ENCODE measurements at places on chromosomes 7 and 10.

DNA sequence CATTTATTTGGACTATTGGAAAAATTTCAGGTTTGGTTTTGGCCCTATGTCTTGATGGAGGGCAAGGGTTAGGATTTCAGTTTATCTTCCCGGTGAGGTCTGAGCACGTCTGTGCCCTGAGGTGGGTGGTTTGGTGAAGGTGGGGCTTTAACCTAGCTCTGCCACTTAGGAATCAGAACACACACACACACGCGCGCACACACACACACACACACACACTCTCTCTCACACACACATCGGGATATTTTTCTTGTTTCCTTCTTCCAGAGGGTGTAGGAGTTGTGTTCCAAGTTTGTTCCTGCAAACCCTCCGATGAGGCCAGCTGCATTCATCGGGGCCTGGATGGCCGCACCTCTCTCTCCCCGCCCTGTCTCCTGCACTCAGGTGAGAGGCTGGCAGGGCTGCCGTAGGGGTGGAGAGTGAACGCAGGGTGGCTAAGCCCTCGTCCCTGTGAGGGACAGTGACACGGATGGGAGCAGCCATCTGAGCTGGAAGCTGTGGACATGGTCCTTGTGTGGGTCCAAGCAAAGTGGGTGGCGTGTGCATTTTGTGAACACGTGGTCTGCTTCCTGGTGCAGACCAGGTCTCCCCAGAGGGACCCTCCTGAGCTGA is 34.2 kb downstream of the CHST12 start:
- DNase-seq = no peak

GRCh38 chr10:45470098-45471012 is 96.3 kb downstream of the ALOX5 start:
- DNase-seq = peak; percentile 61

GRCh38 chr7:116630357-116630756 is 41.6 kb upstream of the MET start:
- no peak for DNase-seq

DNA sequence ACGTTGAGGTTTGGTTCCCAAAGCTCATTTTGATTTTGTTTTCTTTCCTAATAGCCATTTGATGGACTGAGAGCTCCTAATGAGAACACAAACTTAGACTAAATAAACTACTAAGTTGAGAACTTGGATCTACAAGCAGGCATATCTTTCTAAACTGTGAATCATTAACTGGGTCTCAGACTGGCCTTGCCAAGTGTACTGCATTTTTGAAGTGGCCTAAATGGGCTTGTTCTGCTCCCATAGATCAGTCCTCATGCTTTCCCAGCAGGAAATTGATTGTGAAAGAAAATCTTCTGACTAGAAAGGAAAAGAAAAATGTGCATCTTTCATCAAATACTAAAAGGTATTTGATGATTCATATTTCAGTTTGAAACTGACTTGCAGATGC is 46.7 kb upstream of the RBM33 start:
- DNase-seq = no peak

GRCh38 chr10:26361971-26362370 is 76.2 kb upstream of the APBB1IP start:
- no peak for DNase-seq

- no peak for DNase-seq
These were observed 624.5 kb downstream of the PARD3 start for GRCh38 chr10:34190580-34190979.

DNA sequence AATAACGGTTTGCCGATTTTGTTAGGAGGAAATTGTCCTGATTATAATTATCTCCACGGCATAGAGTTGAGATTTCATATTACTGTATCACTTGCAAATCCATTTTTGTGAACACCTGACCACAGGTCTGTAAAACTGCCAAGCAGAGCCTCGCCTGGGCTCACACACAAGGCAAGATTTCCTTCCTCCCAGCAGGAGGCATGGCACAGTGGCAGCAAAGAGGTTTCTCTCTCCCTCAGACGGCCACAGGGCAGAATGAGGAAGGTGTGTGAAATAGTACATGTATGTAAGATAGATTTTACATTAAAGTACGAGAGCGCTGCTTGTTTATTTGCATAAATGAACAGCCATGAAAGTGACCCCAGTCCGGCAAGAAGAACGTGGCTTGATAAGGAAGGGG is 130.1 kb downstream of the CELF2 start:
- no peak for DNase-seq

GRCh38 chr10:35133586-35133985 is 6.9 kb downstream of the CREM start:
- DNase-seq = no peak

GRCh38 chr10:74507951-74508350 is 318.4 kb upstream of the KAT6B start:
- no peak for DNase-seq
